ENCODE measurements at places on chromosomes 1 and 21. TPM values are rescaled to one million over a fixed set of nuclear protein-coding genes. Genes with fewer than 3 reads are reported as not detected.

GRCh38 chr1:160282807-160283206, 2.1 kb downstream of the PEX19 start:
- DNase-seq: no peak
- peak overlapping the region; percentile 32 for H3K27ac ChIP-seq
- H3K27me3 ChIP-seq: no peaks in the 10 kb centered on the region
- peaks cover 19% of the 10 kb centered on the region for H3K4me1 ChIP-seq
- peaks cover 31% of the 10 kb centered on the region for H3K36me3 ChIP-seq

DNA sequence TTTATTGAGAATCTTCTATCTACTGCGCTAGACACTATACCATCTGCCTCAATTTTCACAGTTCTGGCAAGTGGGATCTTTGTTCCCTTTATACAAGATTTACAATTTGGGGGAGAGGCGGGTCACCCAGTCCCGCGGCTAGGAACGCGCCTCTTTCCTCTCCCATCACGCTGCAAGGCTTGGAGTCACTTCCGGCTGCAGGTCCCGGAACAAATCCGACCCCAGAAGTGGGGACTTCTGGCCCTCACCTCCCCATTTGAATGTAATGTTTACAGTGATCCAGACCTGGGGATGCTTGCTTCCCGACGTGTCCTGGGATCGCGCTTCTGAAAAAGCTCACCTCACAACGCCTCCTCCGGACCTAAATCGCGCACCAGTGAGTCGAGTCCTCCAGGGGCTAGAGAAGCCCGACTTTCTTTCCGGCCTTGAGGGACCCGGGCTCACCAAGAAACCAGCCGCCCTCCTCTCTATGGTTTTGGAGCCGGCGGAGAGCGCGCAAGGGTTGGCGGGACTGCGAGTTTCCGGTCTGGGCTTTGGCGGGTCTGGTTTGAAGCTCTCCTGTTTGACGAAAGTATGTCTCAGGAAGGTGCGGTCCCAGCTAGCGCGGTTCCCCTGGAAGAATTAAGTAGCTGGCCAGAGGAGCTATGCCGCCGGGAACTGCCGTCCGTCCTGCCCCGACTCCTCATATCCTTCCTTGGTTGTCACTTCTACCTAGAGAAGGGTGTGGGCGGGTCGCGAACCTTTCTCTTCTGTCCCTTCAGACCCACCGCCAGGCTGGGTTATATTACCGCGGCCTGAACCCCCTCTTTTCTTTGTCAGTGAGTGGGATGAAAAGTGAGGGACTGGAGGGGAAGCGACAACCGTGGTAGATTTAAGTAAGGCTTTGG, at the start of gene METTL18:
Gene METTL18, minus strand, starts transcription at position 378 of the 887 bp plus-strand sequence. CDS start 1,212 bp downstream, outside the sequence.
- H3K36me3 ChIP-seq: peaks cover 7% of the 10 kb centered on the region
- peak within 1 kb of the TSS; percentile 95 for H3K27ac ChIP-seq
- no peaks in the 10 kb centered on the region for H3K27me3 ChIP-seq
- peak; percentile 93 for DNase-seq
- peaks cover 24% of the 10 kb centered on the region for H3K4me1 ChIP-seq
- peak within 1 kb of the TSS; percentile 95 for H3K4me3 ChIP-seq

- DNase-seq: no peak
- H3K27ac ChIP-seq: no peak overlapping the region
- no peak overlapping the region for H3K4me3 ChIP-seq
- peaks cover 10% of the 10 kb centered on the region for H3K27me3 ChIP-seq
Measured at GRCh38 chr1:67264899-67265298, 42.8 kb upstream of the IL12RB2 start.

ITLN2 gene
- total RNA-seq: not detected

DNA sequence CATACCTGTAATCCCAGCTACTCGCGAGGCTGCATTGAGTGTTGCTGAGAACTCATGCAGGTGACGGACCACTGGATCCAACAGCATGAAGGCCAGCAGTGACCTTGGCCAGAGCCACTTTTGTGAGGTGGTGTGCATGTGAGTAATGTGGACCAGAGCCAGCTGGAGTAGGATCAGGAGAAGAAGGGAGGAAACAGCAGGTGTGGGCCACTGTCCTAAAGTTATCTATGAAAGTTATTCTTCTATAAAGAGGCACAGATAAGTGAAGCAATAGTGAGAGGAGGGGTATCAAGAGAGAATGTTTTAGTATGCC, 47.8 kb downstream of the TCP10L start:
- no peaks in the 10 kb centered on the region for H3K4me1 ChIP-seq
- peaks cover 2% of the 10 kb centered on the region for H3K36me3 ChIP-seq
- H3K4me3 ChIP-seq: no peak overlapping the region
- H3K27me3 ChIP-seq: peaks cover 11% of the 10 kb centered on the region
- DNase-seq: no peak

ADAM30 gene
- not detected for total RNA-seq

GRCh38 chr1:151542710-151543129, 2.6 kb downstream of the TUFT1 start:
- peak overlapping the region; percentile 97 for H3K4me3 ChIP-seq
- H3K27me3 ChIP-seq: no peaks in the 10 kb centered on the region
- H3K4me1 ChIP-seq: peaks cover 61% of the 10 kb centered on the region
- no peak for DNase-seq
- H3K27ac ChIP-seq: peak overlapping the region; percentile 98

GRCh38 chr1:162663086-162663485, 30.8 kb downstream of the DDR2 start:
- peaks cover 13% of the 10 kb centered on the region for H3K36me3 ChIP-seq
- no peak for DNase-seq
- no peak overlapping the region for H3K4me3 ChIP-seq
- no peak overlapping the region for H3K27ac ChIP-seq
- H3K27me3 ChIP-seq: no peaks in the 10 kb centered on the region

DNA sequence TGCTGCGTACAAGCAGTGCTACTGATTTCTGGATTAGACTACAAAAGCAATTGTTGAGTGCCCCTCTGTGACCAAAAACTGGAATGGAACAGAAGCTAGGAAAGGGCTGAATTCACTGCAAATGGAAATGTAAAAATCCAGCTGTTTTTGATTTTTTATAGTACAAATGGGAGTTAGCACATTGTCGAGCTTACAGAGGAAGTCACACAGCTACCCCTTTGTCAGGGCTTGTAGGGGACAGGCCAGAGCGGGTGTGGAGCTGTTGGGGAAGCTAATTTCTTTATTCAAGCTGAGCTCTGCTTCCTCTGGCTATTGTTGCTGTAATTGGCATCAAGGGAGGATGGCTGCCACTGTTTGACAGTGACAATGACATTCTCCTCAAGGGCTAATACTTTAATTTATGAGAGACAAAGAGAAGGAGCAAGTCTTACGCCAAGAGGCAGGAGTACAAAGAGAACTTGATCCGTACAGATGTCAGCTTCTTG, 96.1 kb downstream of the SLC35F3 start:
- no peaks in the 10 kb centered on the region for H3K36me3 ChIP-seq
- no peak overlapping the region for H3K4me3 ChIP-seq
- H3K27me3 ChIP-seq: peaks cover 4% of the 10 kb centered on the region
- H3K4me1 ChIP-seq: no peaks in the 10 kb centered on the region
- no peak for DNase-seq

GRCh38 chr1:169250022-169250421, 117.6 kb downstream of the NME7 start:
- H3K27ac ChIP-seq: peak overlapping the region; percentile 20
- H3K36me3 ChIP-seq: peaks cover 1% of the 10 kb centered on the region
- H3K27me3 ChIP-seq: no peaks in the 10 kb centered on the region
- no peak overlapping the region for H3K4me3 ChIP-seq
- peaks cover 15% of the 10 kb centered on the region for H3K4me1 ChIP-seq
- no peak for DNase-seq

DNA sequence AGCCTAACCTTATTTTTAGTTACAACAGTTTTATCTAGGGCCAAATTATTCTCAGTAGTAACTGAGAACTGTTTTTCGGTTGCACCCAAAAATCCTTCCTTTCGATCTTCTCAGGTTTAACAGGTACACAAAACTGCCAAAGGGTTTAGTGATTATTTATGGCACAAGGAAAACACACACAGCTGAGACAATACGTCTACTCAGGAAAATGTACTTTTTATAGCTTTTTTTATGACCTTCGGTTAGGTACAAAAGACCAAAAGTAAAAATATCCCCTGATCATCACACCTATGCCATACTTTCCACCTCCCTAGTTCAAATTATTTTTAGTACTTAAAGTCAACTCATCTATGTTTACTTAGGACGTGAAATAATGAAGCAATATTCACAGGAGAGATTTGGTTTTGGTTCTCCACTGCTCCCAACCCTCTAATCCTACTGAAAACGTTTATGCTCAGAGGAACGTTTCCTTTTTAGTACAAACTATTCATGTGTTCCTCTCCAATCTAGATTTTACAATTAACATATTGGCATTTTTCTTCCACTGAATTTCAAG, 48.7 kb downstream of the TTLL7 start:
- H3K27me3 ChIP-seq: no peaks in the 10 kb centered on the region
- no peak overlapping the region for H3K4me3 ChIP-seq
- DNase-seq: no peak
- H3K4me1 ChIP-seq: no peaks in the 10 kb centered on the region
- H3K27ac ChIP-seq: no peak overlapping the region

DNA sequence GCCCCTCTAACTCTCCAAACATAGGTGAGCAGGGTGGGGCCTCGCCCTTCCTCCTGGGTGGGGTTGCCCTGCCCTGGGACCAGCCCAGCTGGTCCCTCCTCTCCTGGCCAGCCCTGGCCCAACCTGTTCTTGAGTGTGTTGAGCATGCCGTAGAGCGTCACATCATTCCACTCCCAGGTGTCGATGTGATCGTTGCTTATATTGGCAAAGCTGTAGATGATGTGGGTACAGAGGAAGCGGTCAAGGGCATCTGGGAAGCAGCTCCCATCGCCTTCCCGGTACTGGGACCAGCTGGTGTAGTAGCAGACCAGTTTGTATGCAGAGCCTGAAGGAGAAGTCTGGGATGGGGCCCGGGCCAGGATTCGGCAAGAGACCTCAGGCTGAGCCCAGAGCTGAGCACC, 1.4 kb downstream of the CHI3L1 start:
- H3K27me3 ChIP-seq: peaks cover 13% of the 10 kb centered on the region
- H3K4me3 ChIP-seq: no peak overlapping the region
- no peaks in the 10 kb centered on the region for H3K4me1 ChIP-seq
- H3K27ac ChIP-seq: no peak overlapping the region
- no peaks in the 10 kb centered on the region for H3K36me3 ChIP-seq
- DNase-seq: no peak

- H3K27ac ChIP-seq: no peak overlapping the region
- peaks cover 6% of the 10 kb centered on the region for H3K27me3 ChIP-seq
- no peaks in the 10 kb centered on the region for H3K36me3 ChIP-seq
- no peak for DNase-seq
Measured at GRCh38 chr1:33682371-33682770, 181.5 kb upstream of the HMGB4 start.

DNA sequence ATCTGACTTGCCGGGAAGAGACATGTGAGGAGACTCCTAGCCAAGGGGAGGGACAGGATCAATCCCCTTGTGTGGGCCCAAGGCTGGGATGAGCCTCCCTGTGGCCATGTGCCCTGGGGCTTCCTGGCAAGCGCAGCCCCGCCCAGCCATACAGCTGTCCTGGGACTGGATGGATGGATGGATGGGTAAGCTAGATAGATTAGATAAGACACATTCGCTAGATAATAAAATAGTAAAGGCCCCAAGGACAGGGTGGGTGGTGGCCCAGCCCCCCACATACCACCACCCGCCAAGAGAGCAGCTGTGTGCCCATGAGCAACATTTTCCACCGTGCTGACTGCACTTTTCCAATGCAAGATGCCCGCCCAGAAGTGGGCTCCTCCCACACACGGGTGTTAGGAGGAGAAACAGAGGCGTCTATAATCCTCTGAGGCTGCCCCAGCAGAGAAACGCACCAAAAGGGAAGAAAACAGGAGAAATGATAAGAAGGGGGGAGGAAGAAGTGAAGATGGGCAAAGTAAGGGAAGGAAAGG, 25.1 kb downstream of the ZBTB17 start:
- peaks cover 8% of the 10 kb centered on the region for H3K36me3 ChIP-seq
- H3K27ac ChIP-seq: peak overlapping the region; percentile 98
- DNase-seq: no peak
- peaks cover 71% of the 10 kb centered on the region for H3K4me1 ChIP-seq
- H3K4me3 ChIP-seq: no peak overlapping the region
- H3K27me3 ChIP-seq: no peaks in the 10 kb centered on the region

- H3K36me3 ChIP-seq: peaks cover 8% of the 10 kb centered on the region
- no peak for DNase-seq
- no peak overlapping the region for H3K4me3 ChIP-seq
Measured at GRCh38 chr1:234395297-234395696, 22.0 kb downstream of the COA6 start.

Data from chondrocyte (in vitro differentiated cells).